ENCODE measurements at places on chromosomes 7 and 10.
A peak's percentile ranks its signal among the peaks of the same experiment; 100 is the strongest.

- DNase-seq = no peak
Observed at GRCh38 chr7:48540746-48541145, 369.5 kb downstream of the ABCA13 start.

DNA sequence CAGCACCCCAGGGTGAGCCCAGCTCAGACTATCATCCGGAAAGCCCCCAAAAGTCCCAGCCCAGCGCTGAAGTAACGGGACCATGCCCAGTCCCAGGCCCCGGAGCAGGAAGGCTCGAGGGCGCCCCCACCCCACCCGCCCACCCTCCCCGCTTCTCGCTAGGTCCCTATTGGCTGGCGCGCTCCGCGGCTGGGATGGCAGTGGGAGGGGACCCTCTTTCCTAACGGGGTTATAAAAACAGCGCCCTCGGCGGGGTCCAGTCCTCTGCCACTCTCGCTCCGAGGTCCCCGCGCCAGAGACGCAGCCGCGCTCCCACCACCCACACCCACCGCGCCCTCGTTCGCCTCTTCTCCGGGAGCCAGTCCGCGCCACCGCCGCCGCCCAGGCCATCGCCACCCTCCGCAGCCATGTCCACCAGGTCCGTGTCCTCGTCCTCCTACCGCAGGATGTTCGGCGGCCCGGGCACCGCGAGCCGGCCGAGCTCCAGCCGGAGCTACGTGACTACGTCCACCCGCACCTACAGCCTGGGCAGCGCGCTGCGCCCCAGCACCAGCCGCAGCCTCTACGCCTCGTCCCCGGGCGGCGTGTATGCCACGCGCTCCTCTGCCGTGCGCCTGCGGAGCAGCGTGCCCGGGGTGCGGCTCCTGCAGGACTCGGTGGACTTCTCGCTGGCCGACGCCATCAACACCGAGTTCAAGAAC lies 1.1 kb downstream of the VIM start:
- DNase-seq = peak; percentile 94

GRCh38 chr10:17805330-17805729 lies 3.8 kb upstream of the MRC1 start:
- no peak for DNase-seq

- no peak for DNase-seq
Observed at GRCh38 chr7:101165958-101166647, 734 bp upstream of the VGF start.

All from AG09319 (cell line).